Stimulated activated CD8-positive, alpha-beta memory T cell treated with anti-CD3 and anti-CD28 coated beads, Interleukin-4, amount 100 ng/mL, for 1 hour (primary cell): ENCODE measurements at places on chromosomes 7 and 10.

DNA sequence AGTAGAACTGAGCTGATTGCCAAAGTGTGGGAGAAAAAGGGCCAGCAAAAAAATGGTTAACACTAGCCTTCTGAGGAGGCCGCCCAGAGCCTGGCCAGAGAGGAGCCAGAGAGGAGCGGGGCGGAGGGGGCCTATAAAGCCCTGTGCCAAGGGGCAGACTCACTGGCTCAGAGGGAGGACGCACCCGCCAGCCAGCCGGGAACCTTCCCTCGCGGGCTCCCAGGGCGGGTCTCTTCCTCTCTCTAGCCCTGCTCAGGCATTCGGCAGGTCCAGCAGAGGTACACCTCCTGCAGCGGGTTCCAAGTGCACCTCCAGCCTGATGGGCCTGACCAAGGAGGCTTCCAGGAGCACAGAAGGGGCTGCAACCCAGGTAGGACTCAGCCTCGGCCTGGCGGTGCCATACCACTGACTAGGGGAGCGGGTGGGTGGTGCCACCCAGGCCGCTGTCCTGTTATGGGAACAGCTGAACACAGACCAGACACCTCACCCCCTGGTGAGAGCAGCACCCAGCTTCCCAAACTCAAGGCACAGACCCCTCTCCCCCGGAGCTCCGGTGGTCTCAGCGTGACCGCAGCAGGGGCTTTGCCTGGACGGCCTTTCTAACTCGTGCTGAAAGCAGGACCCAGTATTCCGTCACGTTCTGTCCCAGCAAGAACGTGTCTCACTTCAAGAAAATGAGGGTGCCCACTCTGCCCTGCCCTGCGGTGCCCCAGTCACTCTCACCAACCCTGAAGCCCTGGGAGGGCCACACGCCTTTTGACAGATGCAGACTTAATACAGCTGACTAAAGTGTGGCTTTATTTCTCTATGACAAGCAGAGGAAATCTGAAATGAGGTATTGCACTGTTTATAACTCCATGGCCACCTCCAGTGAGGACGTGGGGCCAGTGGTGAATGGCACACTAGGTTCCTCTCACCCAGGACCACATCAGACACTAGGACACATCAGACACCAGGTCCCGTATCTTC, at the start of gene GPER1:
Gene GPER1 (plus strand): TSS at position 162 of the 969 bp plus-strand sequence. CDS start 3,616 bp downstream, outside the sequence.
- DNase-seq, result no peak

DNA sequence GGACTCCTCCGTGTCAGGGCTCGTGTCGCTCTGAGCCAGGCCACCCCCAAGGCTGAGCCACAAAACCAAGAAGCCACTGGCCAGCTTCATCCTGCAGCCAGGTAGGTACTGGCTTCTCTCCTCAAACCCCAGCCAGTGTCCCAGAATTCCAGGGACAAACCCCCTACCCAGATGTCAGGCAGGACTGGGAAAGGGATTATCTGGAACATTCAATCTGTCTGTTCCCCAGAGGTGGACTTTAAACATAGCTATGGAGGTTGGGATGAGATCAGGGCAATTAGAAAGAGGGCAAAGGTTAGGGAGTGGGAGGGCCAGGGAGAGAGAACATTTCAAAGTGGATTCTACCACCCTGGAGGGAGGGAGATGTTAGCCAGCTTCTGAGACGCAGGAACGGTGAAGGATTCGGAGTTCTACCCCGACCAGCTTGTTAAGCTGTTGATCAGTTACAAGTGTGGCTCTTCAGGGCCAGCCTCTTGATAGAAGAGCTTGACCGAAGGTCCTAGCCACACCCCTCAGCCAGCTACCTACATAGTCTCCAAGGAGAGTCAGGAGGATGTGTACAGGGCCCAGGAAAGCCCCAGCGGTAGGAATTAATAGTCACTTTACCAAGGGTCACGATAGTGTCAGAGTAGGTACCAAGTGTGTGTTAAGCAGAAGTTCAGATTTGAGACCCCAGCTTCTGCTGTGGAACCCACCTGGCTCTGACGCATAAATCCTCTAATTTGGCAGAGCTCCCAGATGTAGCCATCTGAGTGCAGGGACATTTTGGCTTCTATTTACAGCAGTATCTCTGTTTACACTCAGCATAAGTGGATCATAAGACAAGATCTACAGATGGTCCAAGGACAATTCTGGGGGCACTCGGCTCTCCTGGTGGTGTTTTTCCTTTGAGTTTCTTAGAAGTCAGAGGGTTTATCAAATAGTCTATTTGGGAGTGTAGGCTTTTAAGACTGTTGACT, at the start of gene PLA2G12B:
Gene PLA2G12B (minus strand): TSS at position 211 of the 959 bp plus-strand sequence. CDS start 121 bp downstream, at position 90.
- no peak for DNase-seq

DNA sequence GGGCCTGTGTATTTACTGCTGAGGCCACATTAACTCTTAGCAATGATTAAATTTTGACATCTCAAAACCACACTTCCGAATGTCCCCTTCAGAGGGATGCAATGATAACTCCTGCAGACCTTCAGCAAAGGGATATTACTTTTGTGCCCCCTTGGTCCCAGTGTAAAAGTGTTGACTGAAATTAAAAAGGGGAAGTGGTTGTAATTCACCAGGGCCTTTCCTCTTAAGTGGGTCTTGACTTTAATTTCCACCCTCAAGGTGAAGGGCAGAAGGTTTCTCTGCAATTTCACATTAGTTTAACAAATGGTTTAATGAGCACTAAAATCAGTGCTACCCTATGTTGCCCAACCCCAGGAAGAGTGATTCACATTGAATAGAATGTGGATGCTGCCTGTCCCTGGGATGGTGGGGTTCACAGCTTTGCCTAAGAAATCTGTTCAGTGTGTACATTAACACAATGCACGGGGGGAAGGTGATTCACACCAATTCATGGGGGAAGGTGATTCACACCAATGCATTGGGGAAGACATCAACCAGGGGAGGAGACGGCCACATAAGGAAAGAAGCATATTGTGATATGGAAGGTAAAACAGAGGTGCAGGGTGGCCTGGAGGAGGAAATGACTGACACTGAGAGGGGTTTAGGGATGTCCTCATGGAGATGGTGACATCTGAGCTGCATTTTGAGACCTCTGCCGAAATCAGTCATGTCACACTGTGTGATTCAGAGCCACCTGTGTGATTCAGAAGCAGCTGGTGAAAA, 19.4 kb upstream of the TNS3 start:
- DNase-seq, result no peak

- no peak for DNase-seq
Observed at GRCh38 chr7:138396251-138397070, 63.6 kb upstream of the TRIM24 start.

DNA sequence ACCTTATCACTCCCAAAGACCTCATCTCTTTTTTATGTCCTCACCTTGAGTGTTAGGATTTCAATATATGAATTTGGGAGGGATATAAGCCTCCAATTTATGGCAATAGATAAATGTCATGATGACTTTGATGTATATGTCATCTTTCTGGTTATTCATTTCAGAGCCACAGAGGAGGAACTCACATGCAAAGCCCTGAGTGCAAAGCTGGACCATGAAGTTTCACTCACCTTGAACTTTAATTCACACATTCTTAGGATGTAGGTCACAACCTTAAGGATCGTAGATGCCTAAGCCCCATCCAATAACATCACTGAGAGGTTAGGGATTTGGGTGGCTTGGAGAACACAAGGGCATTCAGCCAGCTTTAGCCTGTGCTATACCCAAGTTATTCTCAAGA, 81.9 kb upstream of the ZPBP start:
- DNase-seq, result no peak

DNA sequence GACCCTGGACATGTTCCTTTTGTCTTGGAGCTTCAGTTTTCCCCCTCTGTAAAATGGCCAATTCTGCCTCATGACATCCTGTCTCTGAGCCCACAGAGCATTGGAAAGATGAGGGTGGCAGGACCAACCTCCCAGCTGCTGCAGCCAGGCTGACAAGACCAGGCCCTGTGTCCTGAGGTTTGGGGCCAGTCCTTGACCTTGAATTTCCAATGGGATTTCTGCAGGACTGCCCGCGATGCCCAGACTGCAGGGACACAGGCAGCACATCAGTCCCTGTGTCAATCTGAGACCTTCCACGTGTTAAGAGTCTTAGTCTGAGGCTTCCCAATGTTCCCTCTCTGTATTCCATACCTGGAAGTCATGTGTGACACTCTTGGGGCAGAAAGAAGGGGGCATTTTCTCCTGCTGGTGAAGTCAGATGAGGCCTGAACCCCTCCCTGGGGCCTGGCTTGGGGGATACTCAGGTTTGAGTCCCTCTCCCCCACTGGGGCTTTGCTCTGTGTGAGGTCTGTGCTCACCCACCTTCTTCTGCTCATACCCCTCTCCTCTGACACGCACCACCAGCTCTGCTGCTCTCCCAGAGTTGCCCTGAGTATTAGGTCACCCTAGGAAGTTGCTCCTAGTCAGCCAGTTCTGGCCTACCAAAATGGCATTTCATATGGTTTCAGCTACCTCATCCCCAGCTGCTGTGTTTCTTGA, 79.2 kb downstream of the ADCY1 start:
- DNase-seq, result no peak

DNA sequence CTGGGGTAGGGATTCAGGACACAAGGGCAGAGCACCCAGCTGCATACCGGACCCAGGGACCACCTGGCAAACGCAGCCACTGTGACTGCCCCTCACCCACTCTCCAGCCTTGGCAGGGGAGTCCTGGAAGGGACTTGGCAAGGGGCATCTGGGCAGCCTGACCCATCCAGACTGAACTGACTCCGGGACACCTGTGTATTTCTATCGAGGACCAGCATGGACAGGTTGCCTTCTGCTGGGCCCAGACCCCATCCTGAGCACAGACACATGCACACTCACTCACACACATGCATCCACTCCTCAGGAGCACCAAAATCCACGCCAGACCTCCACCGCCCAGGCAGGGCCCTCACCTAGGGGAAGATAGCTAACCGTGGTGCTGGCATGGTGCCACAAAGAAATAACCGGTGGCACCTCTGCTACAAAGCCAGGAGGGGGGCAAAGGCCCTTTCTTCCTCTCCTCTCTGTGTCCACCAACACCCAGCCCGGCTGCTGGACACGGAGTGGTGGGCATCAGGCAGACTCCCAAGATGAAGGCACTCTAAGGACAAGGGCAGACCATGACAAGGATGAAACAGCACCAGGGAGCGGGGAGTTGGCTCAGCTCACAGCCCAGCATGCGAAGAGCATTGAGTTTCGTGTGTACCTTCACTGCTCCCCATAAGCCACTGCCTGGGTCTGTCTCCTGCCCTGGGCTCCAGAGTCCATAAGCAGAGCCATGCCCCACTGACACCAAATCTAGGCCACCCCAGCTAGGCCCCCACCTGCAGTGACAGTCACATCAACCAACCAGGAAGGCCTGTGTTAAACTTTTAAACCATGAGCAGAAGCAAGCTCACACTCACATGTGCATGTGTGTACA, 35.3 kb downstream of the KCNH2 start:
- no peak for DNase-seq
